ENCODE measurements at places on chromosomes 5 and 9. TPM values are rescaled to one million over a fixed set of nuclear protein-coding genes. Genes with fewer than 3 reads are reported as not detected.

The PCDHB5 gene
- polyA plus RNA-seq: 57.4 TPM

The MUSK gene
- not detected for polyA plus RNA-seq

The SLC6A3 gene
- 3.6 TPM for polyA plus RNA-seq

The CDH9 gene
- polyA plus RNA-seq: 0.37 TPM

The MEGF10 gene
- polyA plus RNA-seq: 7.4 TPM

The SHOC1 gene
- polyA plus RNA-seq: not detected

The N4BP3 gene
- polyA plus RNA-seq: 8.8 TPM

The C6 gene
- polyA plus RNA-seq: not detected

The SFXN1 gene
- 27.8 TPM for polyA plus RNA-seq

The AFAP1L1 gene
- 6.2 TPM for polyA plus RNA-seq

The FCN2 gene
- not detected for polyA plus RNA-seq

The MAMDC4 gene
- 0.93 TPM for polyA plus RNA-seq

The ANKRD18B gene
- polyA plus RNA-seq: 0.53 TPM

The FIBCD1 gene
- polyA plus RNA-seq: 0.78 TPM

The PPP3R2 gene
- polyA plus RNA-seq: not detected
